Natural killer cell treated with Interleukin-12 subunit alpha and Interleukin-12 subunit beta and Interleukin-15 and Interleukin-18, amount 100 ng/mL, for 72 hours (primary cell): ENCODE measurements at places on chromosomes 2 and 18. TPM values are rescaled to one million over a fixed set of nuclear protein-coding genes. Genes with fewer than 3 reads are reported as not detected.

DNA sequence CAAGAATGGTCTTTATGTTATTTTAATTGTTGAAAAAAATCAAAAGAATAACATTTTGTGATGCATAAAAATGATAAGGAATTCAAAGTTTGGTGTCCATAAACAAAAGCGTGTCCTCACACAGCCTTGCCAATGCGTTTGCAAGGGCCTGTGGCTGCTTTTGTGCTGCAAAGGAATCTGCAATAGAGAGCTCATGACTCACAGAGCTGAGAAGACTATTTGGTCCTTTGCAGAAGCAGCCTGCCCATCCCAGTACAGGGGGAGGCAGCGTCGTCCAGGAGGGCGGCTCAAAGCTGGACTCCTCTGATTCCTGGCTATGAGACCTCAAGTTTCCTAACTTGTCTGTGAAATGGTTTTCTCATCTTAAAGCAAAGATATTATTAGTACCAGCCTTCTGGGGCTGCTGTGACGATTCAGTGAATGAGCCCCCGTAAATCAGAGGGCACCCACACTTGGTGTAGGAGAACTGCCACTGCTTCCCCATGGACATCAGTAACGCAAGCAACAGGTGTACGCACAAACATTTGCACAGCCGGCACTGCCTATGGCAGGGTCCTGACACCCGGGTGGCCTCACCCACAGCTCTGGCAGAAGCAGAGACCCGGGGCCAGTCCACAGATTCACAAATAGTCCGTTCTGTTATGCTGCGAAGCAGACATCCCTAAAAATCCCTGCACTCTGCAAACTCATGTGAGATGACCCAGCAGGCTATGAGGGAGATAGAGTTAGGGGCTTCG lies 70.6 kb upstream of the ASAP2 start:
- DNase-seq: no peak

Gene CLEC4F
- 8.9 TPM for total RNA-seq

Gene TTC32
- 14.8 TPM for total RNA-seq

Gene POTEC
- not detected for total RNA-seq

GRCh38 chr2:201466050-201466675 lies 14.6 kb downstream of the STRADB start:
- no peak for DNase-seq

- DNase-seq: no peak
Measured at GRCh38 chr2:67702284-67702683, 305.2 kb downstream of the ETAA1 start.

DNA sequence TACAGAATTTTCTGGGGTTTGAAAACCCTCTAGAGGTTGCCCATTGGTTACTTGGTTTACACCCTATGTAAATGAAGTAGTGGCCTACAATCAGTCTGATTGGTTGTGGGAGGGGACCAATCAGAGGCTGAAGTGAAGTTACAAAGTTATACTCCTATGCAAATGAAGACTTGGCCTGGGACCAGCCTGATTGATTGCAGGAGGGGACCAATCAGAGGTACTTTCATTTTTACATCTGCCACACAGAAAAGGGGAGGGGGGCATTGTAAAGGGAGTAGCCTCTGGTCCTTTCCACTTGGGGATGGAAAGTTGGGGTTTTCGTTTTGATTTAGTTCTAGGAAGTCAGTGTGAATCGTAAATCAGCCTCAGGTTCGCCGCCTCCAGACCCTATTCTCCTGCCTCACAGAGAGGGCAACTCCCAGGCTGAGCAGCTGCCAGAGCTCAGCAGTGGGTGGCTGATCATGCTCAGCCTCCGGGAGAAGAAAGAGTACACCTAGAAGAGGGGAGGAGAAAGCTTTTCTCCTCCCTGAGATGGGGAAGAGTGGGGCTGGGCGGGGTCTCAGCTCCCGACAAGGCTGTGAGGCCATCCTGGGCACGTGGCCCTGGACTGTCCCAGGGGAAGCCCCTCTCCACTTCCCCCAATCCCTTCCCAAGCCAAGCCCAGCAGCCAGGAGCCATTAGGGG lies 372.5 kb downstream of the GALR1 start:
- no peak for DNase-seq

GRCh38 chr2:161141033-161141432 lies 19.2 kb upstream of the TANK start:
- DNase-seq: peak; percentile 73

DNA sequence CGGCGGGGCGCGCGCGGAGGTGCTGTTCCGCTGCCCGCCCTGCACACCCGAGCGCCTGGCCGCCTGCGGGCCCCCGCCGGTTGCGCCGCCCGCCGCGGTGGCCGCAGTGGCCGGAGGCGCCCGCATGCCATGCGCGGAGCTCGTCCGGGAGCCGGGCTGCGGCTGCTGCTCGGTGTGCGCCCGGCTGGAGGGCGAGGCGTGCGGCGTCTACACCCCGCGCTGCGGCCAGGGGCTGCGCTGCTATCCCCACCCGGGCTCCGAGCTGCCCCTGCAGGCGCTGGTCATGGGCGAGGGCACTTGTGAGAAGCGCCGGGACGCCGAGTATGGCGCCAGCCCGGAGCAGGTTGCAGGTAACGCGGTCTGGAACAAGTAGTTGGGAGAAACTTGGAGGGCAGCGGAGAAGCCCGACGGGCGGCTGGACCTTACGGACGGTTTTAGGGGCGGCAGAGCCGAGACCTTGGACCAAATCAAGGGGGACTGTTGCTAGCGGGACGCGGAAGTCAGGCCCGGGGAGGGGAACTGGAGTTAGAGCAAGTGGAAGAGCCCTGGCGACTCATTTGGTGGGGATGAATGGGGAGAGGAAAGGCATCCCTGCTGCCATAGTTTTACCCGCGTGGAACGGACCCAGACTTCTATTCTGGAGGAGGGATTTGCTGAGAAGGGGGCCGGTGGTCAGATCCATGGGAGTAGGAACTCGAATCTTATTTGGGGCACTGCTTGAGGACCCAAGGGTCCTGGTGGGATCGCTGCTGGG lies 573 bp downstream of the IGFBP2 start:
- no peak for DNase-seq

Gene CYP26B1
- total RNA-seq: not detected

DNA sequence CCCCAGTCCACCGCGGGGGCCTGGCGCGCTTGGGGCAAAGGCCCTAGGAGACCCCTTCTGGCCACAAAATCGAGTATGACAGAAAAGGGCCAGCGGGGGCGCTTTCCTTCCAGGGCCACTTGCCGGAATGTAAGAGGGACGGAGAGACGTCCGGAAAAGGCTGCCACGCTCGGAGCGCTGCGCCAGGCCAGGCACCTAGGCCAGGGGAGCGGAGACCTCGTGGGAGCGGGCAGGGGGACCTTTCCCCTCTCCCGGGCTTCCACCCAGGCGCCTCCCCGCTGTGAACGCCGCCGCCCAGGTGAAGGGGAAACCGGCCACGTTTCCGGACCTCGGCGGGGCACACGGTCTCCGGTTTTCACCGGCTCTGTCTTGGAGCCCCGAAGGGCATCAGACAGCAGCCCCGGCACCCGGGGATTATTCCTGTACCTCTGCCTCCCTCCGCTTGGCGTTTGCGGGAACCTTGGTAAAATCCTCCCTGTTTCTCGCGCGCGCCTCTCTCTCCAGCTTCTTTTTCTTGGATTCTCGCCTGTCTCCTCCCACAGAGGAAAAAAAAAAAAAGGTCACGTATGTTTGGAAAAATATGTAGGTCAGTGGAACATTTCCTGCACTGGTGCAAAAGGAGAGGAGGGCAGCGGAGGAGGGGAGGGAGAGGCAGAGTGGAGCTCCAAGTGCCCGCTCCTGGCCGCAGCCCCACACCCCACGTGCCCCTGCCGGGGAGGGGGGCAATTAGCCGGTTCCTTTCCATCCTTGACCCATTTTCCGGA lies 1.2 kb upstream of the NPAS2 start:
- no peak for DNase-seq

GRCh38 chr18:78454221-78454620 lies 525.4 kb upstream of the SALL3 start:
- no peak for DNase-seq

DNA sequence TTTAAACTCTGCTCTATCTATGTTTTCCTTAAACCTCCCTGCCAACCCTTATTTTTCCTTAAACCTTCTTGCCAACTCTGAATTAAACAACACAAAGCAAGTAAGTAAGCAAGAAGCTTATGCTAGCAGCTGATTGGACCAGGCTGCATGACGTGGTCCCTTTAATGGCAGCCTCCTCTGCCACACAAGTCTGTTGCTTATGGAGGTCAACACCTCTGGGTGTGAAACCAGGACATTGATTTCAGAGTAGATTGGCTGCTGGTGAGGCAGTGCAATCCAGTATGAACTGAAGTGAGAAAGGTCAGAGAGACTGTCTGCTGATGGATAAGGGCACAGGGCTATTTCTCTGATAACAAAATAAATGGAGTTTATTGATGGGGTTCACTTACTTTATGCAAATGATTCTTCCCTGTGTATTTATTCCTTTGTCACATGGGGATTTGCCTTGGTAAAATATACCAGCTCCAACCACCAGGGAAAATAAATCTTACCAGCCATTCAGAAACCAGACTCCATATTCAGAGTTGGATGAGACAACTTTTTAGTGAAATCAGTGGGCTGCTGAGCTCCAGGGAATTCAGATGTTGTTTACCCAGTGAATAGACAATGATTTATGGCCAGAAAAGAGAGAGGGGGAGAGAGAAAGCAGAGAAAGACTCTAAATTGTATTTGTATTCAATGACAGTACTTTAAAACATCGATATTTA lies 112.2 kb upstream of the NCKAP5 start:
- no peak for DNase-seq
